ENCODE measurements at places on chromosomes 3 and 15.

DNA sequence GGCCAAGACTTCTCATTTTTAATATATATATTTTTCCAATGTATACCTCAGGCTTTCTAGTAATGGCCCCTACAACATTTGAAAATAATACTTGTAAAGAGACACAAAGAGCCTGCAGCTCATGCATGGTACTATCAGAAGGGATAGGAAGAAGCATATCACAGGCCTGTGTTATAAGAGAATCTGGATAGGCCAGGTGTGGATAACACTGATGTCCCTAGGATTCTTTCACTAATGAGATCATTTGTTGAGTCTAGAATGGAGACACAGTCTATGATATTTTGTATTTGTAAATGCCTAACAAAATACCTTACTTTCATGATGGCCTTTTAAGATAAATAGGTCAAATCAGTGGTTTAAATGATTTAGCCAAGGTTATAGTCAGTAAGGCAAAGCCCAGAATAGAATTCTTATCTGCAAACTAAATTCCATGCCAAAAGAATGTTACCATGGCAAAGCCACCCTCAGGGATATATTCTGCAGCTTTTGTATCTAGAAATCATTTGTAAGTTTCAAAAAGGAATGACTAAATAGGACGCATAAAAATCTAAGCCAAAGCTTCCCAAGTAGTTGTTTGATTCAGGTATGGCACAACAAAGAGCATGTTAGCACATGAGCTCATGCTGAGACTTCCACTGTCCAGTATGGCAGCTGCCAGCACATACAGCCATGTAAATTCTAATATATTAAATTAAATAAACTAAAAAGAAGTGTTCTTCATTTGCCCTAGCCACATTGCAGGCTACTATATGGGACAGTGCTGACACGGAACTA lies 10.0 kb downstream of the DCP1A start:
- no peak for DNase-seq

GRCh38 chr3:48445277-48445882 lies 1.2 kb upstream of the ATRIP start:
- DNase-seq, result no peak

DNA sequence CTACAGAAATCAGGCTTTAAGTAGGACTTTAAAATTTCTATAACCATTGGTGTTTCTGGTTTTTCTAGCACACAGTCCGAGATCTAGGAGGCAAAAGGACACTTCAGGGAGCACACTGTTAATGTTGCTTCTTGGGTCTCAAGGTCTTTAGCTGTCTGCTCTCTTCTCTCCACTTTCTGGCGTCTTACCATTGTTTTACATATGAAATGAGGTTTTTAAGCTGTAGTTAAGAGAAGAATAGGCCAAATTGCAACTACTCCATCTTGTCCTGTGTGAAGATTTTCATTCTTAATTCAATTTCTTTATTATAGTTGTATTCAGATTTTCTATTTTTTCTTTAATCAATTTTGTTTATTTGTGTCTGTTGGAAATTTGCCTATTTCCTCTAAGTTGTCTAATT lies 151.4 kb downstream of the WNT7A start:
- no peak for DNase-seq

DNA sequence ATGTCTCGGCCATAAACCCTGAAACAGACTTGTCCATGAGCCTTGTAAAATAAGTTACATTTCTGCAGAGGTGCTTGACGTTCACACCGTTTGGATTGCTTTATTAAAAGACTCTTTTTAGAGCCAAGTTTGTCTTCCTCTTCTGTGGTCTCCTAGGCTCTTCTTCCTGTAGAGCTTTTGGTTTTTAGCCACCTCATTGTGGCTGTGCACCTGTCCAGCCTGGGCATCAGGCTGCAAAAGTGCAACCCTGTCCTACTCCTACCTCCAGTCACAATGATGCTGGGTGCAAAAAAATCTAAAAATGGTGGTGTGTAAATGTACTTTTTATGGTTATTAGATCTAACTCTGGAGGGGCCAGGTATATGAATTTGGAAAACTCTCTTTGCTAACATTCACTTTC lies 2.8 kb upstream of the RIOX2 start:
- no peak for DNase-seq

- DNase-seq, result no peak
These were observed 4.4 kb downstream of the IL5RA start for GRCh38 chr3:3105815-3106214.

GRCh38 chr3:158770741-158771350 lies 31.0 kb upstream of the MFSD1 start:
- DNase-seq, result no peak

GRCh38 chr15:44315773-44316465 lies 27.4 kb downstream of the GOLM2 start:
- DNase-seq, result no peak

- DNase-seq, result no peak
These were observed 14.5 kb downstream of the PTPRG start for GRCh38 chr3:61575893-61576292.

All from activated naive CD4-positive, alpha-beta T cell treated with anti-CD3 and anti-CD28 coated beads, Interleukin-2, amount 50 U/mL, for 72 hours (primary cell).